ENCODE measurements at places on chromosomes 5 and 9.

- DNase-seq, result no peak
These were observed 71.7 kb upstream of the FCN1 start for GRCh38 chr9:134989206-134990065.

GRCh38 chr5:88109818-88110217 is 158.8 kb downstream of the TMEM161B start:
- no peak for DNase-seq

DNA sequence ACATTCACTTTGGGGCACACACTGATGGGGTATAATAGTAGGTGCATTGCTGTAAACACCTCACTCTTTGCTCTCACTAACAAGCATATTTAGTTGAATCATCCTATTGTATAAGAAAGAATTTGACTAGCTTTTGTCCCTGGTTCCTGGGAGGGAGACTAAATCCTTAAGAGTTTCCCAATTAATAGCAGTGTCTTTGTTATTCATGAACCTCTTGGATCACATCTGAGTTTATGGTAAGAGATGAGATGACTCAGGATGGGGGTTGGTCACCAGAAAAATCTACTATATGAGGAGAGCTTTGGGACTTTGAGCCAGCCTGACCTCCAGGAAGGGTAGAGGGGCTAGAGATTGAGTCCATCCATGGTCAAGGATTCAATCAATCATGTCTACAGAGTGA is 56.8 kb downstream of the PUM3 start:
- no peak for DNase-seq

GRCh38 chr9:104934691-104935500 is 6.9 kb upstream of the ABCA1 start:
- no peak for DNase-seq

DNA sequence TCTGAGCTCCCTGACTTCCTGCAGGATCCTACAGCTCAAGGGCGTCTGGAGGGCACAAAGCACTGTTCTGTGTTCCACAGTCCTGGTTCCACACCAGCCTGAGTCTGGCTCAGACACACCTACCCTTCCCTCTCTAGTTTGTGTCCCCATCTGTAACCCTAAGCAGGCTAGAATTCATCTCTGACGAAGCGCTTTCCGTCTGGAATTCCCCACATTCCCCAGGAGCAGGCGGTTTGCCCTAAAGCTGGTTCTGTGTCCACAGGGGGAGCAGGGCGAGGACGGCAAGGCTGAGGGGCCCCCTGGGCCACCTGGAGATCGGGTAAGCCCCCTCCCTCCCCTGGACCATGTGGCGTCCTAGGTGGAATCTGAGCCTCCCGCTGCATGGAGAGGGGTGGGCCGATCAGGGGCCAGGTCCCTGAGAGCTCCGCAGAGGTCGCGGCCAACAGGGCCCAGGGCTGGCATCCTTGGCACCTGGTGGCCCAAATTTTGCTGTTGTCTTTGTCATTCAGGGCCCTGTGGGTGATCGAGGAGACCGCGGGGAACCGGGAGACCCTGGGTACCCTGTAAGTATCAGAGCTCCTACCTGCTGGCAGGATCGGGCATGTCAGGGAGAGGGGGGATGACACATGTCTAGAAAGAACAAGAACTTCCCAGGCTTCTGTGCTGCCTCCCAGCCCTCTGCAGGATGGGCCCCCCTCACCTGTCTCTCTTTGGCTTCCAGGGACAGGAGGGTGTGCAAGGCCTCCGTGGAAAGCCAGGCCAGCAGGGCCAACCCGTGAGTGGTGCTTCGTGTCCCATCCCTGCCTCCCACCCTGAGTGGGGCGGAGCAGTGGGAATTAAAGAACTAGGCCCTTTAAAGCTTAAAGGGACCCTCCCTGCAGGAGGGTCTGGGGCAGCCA is 34.5 kb upstream of the ORM1 start:
- no peak for DNase-seq

- no peak for DNase-seq
These were observed 8.3 kb upstream of the MED7 start for GRCh38 chr5:157150995-157151394.

GRCh38 chr5:172866802-172867748 is 33.0 kb downstream of the ERGIC1 start:
- DNase-seq, result no peak

- DNase-seq, result no peak
These were observed 90.3 kb upstream of the APC start for GRCh38 chr5:112647428-112647827.

DNA sequence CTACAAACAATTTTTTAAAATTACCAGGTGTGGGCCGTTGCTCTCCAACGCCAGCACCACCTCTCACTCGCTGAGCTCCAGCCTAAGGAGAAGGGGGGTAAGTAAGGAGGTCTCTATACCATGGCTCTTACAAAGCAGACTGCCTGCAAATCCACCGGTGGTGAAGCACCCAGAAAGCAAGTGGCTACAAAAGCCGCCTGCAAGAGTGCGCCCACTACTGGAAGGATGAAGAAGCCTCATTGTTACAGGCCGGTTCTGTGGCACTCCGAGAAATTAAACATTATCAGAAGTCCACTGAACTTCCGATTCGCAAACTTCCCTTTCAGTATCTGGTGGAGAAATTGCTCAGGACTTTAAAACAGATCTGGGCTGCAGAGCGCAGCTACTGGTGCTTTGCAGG is 46.0 kb downstream of the CDO1 start:
- DNase-seq, result peak; percentile 63

- DNase-seq, result no peak
These were observed 123.8 kb downstream of the FGF18 start for GRCh38 chr5:171543148-171543815.

DNA sequence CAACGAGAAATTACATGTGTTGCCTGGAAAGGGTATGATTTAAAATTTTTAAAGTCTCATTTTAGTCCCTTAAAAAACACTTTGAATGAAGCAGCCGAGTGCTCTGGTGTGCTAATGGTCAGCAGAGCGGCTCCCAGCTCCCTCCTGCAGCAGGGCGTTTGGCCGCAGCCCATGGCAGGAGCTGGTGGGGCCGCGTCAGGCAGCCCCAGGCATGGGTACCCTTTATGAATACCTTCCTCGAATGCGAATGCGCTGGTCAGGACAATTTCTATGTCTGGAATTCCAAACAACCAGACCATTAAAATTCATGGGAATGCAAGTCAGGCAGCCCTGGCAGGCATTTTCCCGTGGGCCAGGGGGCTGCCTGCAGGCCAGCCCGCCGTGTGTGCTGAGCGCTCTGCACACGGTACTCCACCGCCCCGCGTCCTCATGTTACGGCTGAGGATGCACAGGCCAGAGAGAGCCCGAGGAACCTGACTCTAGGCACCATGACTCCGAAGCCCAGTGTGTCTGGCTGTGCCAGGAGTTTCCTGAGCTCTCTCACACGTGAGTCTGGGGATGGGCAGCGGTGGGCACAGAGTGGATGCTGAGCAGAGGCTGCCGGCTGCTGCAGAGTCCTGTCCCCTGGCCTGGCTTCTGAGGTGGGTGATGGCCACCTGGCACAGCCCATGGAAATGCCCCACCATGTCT is 123.7 kb downstream of the WNK2 start:
- DNase-seq, result no peak

DNA sequence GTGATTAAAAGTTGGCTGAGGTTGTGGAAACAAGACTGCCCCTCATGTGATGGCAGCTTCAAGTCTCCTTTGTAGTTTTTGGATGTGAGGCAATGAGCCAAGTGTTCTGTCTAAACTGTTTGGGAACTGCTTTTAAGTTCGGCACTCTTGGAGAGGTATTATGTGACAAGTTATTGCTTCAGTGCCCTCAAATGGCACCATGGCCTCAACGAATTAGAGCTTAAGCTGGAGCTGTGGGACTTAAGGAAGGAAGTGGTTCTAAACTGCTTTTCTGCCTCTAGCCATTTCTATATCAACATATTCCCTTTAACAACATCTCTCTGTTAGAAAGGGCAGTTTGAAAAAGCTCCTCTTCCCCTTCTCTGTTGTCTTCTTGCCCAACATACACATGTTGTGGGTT is 227.7 kb downstream of the RFK start:
- DNase-seq, result no peak

- peak; percentile 44 for DNase-seq
These were observed 4.6 kb upstream of the CDC37L1 start for GRCh38 chr9:4674783-4675182.

DNA sequence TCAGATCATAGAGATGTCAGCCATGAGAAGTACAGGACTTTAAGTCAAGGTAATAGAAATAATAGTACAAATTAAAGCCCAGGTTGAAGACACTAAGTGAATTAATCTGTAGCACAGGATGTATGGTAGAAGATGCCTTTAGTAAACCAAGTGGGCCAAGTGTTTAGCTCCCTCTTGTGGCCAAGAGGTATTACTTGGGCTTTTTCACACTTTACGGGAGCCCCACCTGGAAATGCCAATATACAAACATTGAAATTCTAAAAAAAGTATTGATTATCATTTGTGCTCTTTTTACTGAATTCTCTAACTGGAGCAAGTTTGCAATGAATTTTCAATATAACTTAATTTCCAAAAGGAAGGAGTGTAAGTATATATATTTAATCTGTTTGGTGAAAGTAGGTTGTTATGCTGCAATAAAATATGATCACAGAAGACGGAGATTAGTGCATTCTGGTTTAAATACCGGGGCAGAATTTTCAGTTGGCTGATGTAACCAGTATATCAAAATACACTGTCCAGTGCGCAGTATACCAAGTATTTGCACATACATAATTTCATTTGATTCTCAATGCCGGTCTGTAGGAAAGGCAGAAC is 84.7 kb downstream of the PARP8 start:
- DNase-seq, result peak; percentile 79

GRCh38 chr9:93582550-93582949 is 6.2 kb downstream of the PHF2 start:
- no peak for DNase-seq

DNA sequence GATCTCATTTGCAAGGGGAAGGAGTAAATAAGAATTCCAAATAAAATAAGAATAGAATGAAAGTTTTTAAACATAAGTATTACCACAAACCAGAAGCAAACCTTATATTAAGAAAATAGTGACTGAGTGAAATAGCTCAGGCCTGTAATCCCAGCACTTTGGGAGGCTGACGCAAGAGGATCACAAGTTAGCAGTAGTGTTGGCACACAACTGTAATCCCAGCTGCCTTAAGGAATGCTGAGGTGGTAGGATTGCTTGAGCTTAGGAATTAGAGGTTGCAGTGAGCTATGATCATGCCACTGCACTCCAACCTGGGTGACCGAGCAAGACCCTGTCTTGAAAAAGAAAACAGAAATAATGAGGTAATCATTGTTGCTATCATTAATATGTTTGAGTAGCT is 47.0 kb downstream of the APC start:
- DNase-seq, result peak; percentile 37

DNA sequence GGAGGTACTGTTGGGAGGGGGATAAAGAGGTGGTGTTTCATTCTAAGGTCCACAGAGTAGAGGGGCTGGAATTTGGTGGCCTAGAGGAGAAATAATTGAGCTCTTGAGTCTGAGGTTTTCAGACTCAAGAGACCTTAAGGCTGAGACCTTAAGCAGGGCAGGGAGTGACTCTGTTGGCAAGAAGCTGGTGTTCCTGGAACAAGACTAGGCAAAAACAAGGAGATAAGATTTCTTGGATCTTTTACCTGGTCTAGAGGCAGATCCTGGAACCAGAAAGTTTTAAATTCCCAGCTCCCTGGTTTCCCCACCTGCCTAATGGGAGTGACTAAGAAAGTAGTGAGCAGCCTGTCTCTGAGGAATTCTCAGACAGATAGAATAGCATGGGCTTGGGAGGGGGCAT is 4.1 kb upstream of the CCL21 start:
- no peak for DNase-seq

DNA sequence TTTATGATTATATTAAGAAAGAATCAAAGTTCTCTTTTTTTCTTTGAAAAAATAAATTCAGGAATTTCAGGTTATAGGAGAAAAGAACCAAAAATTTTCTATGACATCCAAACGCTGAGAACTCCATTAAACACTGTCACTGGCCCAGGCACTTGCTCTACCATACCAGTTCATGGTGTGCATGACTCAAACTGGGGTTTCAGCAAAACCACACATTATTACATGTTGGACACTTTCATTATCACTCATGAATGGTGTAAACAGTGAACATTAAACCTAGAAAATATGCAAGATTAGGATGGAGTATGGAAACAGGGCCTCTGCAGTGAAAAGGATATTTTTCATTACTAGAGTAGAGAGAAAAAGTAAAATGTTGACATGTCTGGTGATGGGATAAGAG is 369.9 kb upstream of the FAM174A start:
- DNase-seq, result no peak

DNA sequence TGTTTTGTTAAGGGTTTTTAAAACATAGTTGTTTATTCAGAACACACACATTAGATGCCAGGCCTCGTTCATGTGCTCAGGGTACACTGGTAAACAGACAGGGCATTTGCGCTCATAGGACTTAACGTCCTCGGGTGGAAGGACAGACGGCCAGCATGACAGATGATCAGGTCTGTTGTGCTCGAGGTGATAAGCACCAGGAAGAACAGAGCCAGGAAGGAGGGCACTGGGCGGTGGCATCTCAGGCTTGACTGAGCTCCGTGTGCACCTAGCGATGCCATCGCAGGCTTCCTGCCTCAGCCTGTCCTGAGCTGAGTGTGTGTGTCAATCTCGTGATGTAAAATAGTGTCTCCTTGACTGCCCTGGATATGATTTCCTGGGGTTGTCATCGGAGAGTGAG is 96.5 kb downstream of the EHMT1 start:
- no peak for DNase-seq

GRCh38 chr9:70298245-70298771 is 39.5 kb downstream of the SMC5 start:
- DNase-seq, result no peak

DNA sequence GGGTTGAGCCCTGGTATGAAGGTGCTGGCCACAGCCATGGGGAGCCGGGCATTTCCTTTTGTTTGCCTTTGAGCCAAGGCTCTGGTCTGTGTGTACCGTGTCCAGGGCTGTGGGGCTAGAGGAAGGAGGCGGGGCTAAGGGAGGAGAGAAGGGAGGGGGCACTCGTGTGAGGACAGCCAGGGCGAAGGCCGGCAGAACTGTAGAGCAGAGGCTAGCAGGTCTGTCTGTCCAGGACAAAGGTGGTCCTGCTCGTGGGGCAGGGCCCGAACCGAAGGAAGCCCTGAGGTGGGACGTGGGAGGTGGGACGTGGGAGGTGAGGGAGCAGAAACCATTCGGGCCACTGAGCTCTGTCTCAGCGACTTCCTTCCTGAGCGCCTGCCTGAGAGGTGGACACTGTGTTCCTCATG is 41.3 kb upstream of the TESK1 start:
- DNase-seq, result no peak

- no peak for DNase-seq
These were observed 244.4 kb downstream of the FAM114A2 start for GRCh38 chr5:153794327-153794726.

DNA sequence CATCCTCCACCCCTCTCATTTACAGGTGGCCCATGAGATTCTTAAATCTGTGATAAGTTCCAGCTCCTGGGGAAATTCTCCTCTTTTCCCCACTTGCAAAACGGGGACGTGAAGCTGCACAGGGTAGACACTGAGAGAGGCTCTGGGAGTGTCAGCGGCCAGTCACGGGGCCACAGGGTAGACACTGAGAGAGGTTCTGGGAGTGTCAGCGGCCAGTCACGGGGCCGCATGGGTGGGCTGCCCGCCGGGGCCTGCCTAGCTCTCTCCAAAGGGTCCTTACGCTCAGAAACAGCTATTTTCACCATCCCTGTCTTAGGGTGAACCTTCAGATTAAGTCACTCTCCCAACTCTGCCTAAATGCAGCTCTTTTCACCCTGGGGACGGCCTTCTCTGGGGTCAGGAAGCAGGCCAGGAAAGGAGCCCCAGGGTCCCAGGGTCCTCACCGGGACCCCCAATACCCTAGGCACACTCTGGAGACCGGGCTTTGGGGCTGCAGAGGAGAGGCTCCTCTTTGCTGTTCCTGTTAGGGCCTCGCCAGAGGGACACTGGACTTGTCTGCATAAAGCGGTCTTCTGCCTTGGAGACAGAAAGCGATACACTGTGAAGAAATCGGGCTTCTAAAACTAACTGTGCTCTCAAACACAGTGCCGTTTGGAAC is 1.5 kb downstream of the FAM78A start:
- no peak for DNase-seq
